ENCODE measurements at places on chromosomes 7 and 10. TPM values are rescaled to one million over a fixed set of nuclear protein-coding genes. Genes with fewer than 3 reads are reported as not detected.

The RARRES2 gene
- total RNA-seq, result not detected

The ODAD2 gene
- total RNA-seq, result not detected

The STEAP1B gene
- total RNA-seq, result 0.37 TPM

The ASAH2 gene
- total RNA-seq, result 4.9 TPM

The PON1 gene
- total RNA-seq, result not detected

The ABCC2 gene
- total RNA-seq, result 0.85 TPM

The MLXIPL gene
- not detected for total RNA-seq

The ICA1 gene
- 3.4 TPM for total RNA-seq

DNA sequence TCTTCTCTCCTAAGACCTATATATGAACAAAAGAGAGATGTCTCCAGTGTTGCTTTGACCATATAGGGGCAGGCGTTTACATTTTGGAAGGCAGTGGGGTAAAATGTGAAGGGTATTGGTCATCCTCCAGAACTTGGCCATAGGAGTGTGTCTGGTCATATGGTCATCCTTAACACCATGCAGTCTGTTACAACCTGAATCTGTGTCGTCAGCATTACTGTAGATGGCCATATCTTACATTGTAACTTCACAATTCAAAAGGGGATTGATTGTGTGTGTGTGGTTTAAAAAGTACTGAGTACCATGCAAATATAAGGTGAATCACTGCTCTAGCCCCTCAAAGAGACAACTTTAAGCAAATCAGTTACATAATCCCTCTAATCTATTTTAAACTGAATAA lies 311.7 kb downstream of the BICC1 start:
- H3K36me3 ChIP-seq, result no peaks in the 10 kb centered on the region
- peaks cover 4% of the 10 kb centered on the region for H3K4me1 ChIP-seq
- H3K27me3 ChIP-seq, result no peaks in the 10 kb centered on the region
- no peak overlapping the region for H3K4me3 ChIP-seq

DNA sequence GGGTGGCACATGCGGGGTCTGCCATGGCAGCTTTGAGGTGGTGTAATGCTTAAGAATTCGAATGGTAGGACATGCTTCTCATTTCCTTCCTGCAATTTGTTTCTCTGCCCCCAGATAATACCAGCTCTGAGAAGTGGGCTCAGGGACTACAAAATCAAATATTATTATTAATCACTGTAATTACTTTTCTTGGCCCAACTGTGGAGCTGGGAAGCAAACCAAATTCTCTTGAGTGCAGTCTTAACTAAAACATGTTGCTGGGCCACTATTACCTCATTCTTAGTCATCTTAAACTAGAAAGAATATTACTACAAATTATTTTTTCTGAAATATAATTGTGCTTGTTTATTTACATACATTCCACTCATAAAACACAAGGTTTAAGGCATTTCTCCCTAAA lies 566.7 kb upstream of the NRP1 start:
- no peak overlapping the region for H3K27ac ChIP-seq
- DNase-seq, result no peak
- H3K27me3 ChIP-seq, result no peaks in the 10 kb centered on the region

- DNase-seq, result peak; percentile 75
- peaks cover 21% of the 10 kb centered on the region for H3K4me1 ChIP-seq
- peaks cover 2% of the 10 kb centered on the region for H3K27me3 ChIP-seq
Measured at GRCh38 chr10:114925587-114926586, 12.1 kb upstream of the TRUB1 start.

DNA sequence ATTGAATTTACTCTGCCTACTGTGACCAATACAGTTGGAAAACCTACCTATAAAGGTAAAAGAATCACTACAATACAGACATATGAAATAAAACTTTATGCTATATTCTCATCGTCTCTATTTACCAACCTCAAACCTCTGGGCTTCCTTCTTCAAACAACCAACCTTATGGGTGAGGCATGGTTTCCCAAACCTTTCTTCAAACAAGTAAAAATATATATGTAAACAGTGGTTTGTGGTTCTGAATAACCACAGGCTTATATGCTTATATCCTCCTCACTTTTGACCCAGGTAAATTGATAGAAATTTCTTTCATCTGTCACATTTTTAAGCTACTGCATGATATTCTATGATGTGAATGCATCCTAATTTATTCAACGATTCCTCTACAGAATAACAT lies 103.6 kb downstream of the ITGB1 start:
- no peak for DNase-seq
- no peaks in the 10 kb centered on the region for H3K27me3 ChIP-seq
- H3K4me3 ChIP-seq, result no peak overlapping the region
- no peaks in the 10 kb centered on the region for H3K36me3 ChIP-seq
- H3K27ac ChIP-seq, result no peak overlapping the region

GRCh38 chr7:129903935-129904334 lies 48.8 kb downstream of the UBE2H start:
- no peak overlapping the region for H3K4me3 ChIP-seq
- peaks cover 23% of the 10 kb centered on the region for H3K4me1 ChIP-seq
- no peak overlapping the region for H3K27ac ChIP-seq
- peaks cover 33% of the 10 kb centered on the region for H3K36me3 ChIP-seq
- DNase-seq, result no peak

GRCh38 chr7:77667459-77668086 lies 28.7 kb upstream of the RSBN1L start:
- no peaks in the 10 kb centered on the region for H3K4me1 ChIP-seq
- H3K27me3 ChIP-seq, result no peaks in the 10 kb centered on the region
- H3K36me3 ChIP-seq, result no peaks in the 10 kb centered on the region
- H3K4me3 ChIP-seq, result no peak overlapping the region
- no peak for DNase-seq

DNA sequence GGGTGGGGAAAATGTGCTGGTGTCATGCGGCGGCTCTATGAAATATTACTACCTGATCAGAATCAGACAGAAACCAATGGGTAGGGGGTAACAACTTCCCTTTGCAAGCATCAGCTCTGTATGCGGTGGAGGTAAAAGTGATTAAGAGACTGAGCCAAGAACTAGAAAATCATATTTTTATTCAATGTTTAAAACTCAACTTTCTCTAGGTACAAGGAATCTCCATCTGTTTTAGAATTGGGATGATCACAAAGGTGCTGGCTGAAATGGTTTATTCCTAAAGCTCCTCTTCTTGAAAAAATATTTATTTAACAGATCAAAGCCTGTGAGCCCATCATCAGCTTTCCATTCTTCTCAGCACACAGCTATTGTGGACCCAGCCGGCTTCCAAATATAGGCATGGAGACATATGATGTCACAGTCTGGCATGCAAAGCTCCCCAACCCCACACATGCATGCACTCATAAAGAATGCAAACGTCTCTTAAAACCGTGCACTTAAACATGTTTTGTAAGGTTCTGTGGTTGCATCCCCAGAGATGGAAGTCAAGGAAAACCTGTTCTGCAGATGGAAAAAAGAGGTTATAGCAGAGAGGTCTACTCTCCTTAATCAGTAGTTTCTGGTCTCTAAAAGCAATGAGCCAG lies 126.0 kb downstream of the SKIDA1 start:
- DNase-seq, result no peak
- peaks cover 7% of the 10 kb centered on the region for H3K27me3 ChIP-seq
- no peak overlapping the region for H3K4me3 ChIP-seq
- H3K36me3 ChIP-seq, result no peaks in the 10 kb centered on the region

- peak overlapping the region; percentile 69 for H3K27ac ChIP-seq
- peak; percentile 55 for DNase-seq
- H3K4me3 ChIP-seq, result peak overlapping the region; percentile 88
- peaks cover 23% of the 10 kb centered on the region for H3K36me3 ChIP-seq
Measured at GRCh38 chr10:13161857-13162271, 506 bp downstream of the MCM10 start.

DNA sequence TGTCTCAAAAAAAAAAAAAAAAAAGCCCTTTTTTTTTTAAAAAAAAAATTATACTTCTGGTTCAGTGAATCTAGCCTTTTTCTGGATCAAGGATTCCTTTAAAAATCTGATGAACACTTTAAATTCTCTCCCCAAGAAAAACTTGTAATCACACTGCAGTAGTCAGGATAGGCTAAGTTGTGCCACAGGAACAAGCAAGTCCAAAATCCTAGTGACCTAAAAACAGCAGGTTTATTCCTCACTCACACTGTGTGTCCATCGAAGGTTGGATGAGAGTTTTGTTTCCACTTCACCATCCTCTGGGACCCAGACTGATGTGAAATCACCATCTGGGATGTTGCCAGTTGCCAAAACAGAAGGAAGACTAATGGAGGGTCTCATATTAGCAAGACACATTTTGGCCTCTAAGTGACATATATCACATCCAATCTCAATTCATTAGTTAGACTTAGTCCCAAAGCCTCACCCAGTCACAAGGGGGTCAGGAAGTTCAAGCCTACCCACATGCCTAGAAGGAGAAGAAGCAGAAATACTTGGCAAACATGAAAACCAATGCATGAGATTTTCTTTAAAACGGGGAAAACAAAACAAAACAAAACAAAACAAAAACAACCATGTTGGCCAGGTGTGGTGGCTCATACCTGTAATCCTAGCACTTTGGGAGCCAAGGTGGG lies 32.7 kb downstream of the CYP17A1 start:
- H3K4me1 ChIP-seq, result peaks cover 23% of the 10 kb centered on the region
- H3K27ac ChIP-seq, result no peak overlapping the region
- DNase-seq, result no peak
- no peak overlapping the region for H3K4me3 ChIP-seq

GRCh38 chr7:51366930-51367613 lies 50.5 kb upstream of the COBL start:
- no peaks in the 10 kb centered on the region for H3K4me1 ChIP-seq
- H3K27me3 ChIP-seq, result peaks cover under 1% of the 10 kb centered on the region

DNA sequence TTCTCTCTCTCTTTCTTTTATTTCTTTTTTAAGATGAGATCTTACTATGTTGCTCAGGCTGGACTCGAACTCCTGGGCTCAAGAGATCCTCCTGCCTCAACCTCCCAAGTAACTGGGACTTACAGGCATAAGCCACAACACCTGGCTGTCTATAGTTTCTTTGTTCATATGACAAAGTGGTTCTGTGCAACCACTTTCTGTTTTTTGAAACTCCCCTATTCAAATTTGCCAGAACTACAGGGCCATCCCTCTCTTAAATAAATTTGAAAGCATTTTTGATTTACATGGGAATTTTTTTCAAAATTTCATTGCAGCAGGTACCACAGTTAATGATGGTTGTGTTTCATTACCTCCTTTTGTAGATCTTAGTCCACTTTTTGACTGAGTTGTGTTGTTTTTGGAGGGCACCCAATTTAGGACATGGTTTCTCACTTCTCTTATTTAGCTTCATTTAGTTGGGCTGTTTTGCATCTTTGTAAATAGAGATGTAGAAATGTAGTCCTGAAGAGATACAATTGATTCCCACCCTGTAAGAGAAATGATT lies 119.2 kb downstream of the LRRC4 start:
- H3K27me3 ChIP-seq, result no peaks in the 10 kb centered on the region
- no peak overlapping the region for H3K4me3 ChIP-seq
- H3K27ac ChIP-seq, result no peak overlapping the region
- H3K36me3 ChIP-seq, result peaks cover 9% of the 10 kb centered on the region
- DNase-seq, result no peak

DNA sequence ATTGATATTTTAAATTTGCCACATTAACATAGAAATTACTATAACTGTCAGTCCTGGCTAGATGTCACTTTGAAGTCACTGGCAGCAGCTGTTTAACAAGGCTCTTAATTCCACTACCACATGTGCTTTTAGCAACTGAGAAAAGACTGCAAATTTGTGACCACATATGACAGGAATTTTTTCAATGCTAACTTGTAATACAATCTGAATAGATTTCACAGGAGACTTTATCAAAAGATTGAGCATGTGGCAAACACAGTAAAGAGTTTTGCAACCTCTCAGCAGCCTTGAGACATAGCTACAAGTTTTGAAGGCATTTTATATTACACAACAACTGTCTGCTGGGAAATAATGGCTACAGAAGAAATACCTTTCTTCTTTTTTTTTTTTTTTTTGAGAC lies 73.0 kb downstream of the MICU1 start:
- no peaks in the 10 kb centered on the region for H3K27me3 ChIP-seq
- DNase-seq, result no peak
- no peak overlapping the region for H3K27ac ChIP-seq

GRCh38 chr7:103113164-103113563 lies 35.7 kb downstream of the NAPEPLD start:
- H3K27me3 ChIP-seq, result no peaks in the 10 kb centered on the region
- peaks cover 28% of the 10 kb centered on the region for H3K4me1 ChIP-seq
- peaks cover 51% of the 10 kb centered on the region for H3K36me3 ChIP-seq

DNA sequence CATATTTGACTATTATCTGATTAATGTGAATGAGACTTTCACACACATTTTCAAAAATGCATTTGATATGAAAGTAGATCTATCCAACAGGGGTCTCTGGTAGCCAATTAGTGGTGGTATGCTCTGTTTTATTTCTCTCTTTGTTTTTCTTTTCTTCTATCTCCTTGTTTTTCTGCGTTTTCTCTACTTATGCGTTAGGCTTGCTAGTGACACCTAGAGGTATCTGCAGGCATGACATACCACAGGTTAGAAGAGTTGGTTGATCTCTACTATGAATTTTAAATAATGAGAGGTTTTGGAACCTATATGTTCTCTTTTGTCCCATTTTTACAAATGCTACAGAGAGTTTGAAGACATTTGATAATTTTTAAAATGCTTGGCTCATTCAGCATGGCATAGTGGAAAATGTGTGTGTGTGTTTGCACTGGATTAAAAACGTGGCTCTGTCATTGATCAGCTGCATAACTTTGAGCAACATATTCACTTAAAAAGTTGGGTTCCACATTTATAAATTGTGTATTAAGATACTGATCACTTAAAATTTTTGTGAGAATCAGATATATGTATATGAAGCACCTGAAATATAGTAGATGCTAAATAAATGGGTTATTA lies 28.1 kb upstream of the PLXDC2 start:
- H3K27me3 ChIP-seq, result no peaks in the 10 kb centered on the region
- no peak for DNase-seq
- H3K4me3 ChIP-seq, result no peak overlapping the region
- no peaks in the 10 kb centered on the region for H3K36me3 ChIP-seq
- H3K4me1 ChIP-seq, result no peaks in the 10 kb centered on the region
- H3K27ac ChIP-seq, result no peak overlapping the region

DNA sequence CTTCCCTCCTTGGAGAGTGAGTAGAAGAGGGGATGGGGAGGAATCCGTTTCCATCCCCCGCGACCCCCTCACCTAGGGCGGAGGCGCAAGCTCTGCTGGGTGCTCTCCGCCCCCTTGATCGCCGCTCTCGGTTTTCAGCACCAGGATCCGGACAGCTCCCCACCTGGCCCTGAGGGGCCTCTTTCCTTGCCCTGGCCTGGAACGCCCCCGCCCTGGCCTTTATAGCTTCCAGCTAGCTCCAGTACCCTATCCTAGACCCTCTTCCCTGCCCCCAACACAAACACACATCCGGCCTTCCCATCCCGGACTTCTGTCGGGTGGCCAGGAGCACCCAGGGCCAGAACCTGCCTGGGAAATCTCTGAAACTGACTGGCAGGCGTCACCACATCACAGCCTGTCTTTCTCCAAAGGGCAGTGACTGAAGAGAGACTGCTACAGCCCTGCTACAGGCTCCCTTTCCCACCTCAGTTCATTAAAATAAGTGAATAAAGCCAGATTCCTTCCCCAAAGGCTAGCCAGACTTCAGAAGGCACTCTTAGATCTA lies 72.3 kb upstream of the LEP start:
- H3K4me3 ChIP-seq, result no peak overlapping the region
- DNase-seq, result peak; percentile 49
- H3K4me1 ChIP-seq, result peaks cover 16% of the 10 kb centered on the region
- H3K36me3 ChIP-seq, result no peaks in the 10 kb centered on the region
- no peak overlapping the region for H3K27ac ChIP-seq
- peaks cover 69% of the 10 kb centered on the region for H3K27me3 ChIP-seq

All from activated CD8-positive, alpha-beta memory T cell treated with anti-CD3 and anti-CD28 coated beads, Interleukin-2, amount 10 ng/mL, durations not matched to agents 7 days and 5 days (primary cell).